ENCODE measurements at places on chromosomes 16 and 17.

DNA sequence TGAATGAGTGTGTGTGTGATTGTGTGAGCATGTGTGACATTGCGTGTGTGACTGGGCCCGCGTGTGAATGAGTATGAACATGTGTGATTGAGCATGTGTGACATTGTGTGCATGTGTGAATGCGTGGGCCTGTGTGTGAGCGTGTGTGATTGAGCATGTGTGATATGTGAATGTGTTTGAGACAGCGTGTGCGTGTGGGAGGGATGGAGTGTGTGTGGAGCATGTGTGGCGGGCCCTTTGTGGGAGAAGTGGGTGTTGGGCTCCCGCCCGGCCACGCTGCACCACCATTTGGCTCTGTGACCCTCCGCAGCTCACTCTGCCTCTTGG, 22.7 kb upstream of the GSE1 start:
- DNase-seq: no peak

DNA sequence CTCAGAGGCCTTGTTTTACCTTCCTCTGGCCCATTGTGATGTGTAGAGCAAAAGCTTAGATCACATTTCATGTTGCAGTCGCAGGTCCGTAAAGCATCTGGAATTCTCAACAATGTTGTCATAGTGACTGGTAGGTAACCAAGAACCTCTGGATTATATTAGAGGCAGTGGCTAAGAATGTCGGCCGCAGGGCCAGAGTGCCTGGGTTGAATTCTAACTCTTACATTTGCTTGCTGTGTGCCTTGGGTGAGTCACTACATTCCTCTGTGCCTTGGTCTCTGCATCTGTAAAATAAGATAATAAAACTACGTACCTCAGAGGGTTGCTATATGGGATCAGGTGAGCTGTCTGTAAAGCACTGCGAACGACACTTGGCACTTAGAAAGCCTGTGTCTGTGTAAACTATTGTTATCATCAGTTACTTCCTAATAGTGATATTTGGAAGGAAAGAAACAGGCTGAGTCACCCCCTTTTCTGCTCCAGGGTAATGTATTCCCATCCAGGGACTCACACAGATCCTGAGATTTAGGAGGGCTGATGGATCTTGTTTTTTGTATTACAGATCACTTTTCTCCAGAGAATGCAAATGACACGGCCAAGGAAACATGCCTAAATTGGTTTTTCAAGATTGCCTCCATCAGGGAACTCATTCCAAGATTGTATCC, 52.2 kb downstream of the VPS35L start:
- DNase-seq: no peak

DNA sequence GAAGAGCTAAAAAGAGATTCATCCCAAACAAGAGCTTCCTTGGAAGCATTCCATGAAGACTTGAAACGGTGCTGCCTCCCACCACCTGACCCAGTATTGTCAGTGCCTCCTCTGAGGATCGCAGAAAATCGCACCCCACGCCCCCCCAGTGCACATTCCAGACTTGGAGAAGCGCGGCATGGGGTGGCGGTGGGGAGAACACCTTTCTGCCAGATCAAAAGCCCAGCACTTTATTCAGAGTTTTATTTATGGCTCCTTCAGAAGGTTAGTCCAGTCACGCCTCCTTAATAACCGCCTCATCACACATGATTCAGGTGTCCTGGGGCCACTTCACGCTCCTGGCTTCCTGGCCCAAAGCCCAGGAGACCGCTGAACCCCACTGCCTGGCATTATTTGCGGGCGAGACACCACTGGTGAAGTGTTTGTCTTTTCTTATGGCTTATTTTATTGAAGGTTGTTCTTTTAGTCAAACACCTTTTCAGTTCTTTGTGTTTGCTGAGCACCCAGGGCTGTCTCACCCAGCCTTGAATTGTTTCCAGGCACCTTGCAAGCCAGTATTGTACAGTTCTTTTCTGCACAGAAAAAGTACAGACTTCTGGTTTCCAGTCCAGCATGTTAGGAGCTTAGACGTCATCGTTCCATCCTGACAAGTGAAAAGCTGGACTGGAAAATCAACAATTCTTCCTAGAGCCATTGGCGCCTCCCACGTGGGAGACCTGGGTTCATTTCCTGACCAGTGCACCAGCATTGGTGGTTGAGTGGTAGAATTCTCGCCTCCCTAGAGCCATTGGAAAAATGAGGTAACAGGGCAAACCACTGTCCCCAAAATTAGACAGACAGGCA, 79.6 kb upstream of the CACNG5 start:
- no peak for DNase-seq

DNA sequence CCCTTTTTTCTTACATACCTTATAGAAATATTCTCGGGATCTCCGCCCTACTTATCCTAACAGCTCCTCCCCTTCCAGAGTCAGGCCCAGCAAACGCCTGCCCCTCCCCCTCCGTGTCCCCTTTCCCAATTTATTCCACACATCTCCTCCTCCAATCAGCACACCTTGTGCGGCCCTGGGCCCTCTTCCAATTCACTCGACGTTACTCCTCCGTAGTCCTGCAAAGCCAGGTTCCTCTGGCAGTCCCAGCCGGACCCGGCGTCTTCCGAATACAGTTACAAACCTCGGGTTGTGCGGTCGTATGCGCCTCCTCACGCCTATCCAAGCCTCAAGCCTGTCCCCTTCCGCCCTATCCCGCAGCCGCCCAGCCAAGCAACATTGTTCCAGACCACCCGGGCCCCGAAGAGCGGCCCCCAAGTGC, 677 bp downstream of the CBX1 start:
- no peak for DNase-seq

DNA sequence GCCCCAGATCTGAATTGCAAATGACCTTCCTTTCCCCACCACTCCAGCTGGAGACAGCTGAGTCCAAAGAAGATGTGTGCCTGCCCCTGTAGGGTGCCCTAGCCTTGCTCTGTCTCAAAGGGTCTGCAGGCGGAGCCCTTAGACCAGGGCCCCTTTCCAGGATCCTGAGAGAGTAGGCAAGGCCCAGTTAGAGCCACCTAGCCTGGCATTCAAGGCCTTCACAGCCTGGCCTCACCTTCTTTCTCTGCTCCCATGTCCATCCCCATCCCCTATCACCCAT, 66.6 kb upstream of the LHX1 start:
- DNase-seq: no peak

GRCh38 chr17:41618341-41619035, 5.9 kb downstream of the KRT17 start:
- DNase-seq: no peak

- no peak for DNase-seq
Observed at GRCh38 chr17:1299552-1300370, 20.3 kb downstream of the TRARG1 start.

DNA sequence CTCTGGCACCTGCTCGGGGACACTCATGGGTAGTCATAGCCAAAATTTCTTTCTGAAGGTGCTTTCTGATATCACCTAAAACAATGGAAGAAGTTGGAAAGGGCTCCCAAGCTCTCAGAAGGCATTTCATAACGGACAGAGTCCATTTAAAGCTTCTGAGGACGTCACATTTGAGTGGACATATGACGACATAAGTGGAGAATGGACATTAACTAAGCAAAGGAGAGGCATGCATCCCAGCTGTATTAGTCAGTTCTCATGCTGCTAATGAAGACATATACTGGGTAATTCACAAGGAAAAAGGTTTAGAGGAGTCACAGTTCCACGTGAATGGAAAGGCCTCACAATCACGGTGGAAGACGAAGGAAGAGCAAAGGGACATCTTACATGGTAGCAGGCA, 260.2 kb upstream of the DYNLRB2 start:
- DNase-seq: no peak

DNA sequence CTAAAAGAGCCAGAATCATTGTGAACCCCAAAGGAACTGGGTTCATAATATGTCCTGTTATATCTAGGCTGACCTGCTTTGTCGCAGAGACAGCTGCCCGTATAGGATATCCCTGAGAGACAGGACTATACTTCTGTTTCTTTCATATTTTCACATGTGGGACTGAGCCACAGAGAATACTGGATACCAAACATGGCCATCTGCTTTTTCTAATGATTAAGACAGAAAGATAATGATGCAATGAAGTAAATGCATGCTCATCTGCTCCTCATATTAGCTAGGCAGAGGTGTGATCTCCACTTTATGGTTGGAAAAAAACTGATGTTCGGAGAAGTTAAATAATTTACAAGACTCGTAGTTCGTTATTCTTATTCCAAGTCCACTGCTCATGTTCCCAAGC, 160.4 kb downstream of the AATF start:
- no peak for DNase-seq

GRCh38 chr17:42651392-42651791, 7.7 kb upstream of the TUBG2 start:
- DNase-seq: no peak

GRCh38 chr16:85570213-85570734, 42.8 kb upstream of the GSE1 start:
- DNase-seq: no peak

- DNase-seq: no peak
Observed at GRCh38 chr17:79361873-79362771, 248.7 kb downstream of the RBFOX3 start.

- DNase-seq: no peak
Observed at GRCh38 chr16:54568906-54569807, 282.6 kb upstream of the IRX3 start.

DNA sequence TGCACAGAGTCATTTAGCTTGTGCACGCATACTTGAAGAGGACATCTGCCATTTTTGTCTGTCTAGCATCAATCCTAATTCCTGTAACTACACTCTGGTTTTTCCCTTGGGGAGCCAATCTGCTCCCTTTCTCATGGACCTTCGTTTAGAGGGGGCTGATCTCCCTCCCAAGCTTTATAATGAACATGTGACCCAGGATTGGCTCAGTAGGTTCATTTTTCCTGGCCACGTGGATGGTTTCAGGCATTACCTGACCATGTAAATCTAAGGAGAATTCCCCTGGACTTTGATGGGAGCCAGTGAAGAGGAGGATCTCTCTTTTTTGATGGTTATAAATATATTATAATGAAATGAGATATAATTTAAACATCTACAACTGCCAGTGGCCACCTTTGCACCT, 56.8 kb upstream of the HS3ST2 start:
- DNase-seq: no peak

DNA sequence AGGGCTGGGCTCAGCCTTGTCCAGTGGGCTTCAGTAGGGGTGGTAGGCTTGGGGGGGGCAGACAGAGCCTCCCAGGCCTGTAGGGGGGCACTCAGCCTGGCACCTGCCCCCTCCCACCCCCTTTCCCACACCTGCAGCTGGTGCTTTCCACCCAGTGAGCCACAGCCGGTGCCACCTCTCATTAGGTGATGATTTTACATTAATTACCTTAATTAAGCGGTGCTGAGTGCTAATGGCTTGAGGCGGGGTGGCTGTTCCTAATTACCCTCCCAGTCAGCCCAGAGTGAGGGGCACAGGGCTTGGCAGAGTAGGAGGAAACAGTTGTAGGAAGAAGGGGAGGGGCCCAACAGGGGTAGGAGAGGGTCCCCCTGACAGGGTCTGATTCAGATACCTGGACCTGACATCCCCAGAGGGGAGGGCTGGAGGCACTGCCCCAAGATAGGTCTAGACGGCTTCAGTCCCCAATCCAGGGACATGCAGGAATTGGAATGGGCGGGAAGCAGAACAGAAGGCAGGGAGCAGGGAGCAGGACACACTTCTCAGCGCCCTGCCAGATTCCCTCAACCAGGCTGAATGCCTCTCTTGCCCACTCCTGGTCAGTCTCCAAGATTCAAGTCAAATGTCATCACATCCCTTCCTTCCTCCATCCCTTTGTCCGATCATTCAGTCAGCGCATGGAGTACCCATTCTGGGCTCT, 26.5 kb upstream of the PHF12 start:
- no peak for DNase-seq

DNA sequence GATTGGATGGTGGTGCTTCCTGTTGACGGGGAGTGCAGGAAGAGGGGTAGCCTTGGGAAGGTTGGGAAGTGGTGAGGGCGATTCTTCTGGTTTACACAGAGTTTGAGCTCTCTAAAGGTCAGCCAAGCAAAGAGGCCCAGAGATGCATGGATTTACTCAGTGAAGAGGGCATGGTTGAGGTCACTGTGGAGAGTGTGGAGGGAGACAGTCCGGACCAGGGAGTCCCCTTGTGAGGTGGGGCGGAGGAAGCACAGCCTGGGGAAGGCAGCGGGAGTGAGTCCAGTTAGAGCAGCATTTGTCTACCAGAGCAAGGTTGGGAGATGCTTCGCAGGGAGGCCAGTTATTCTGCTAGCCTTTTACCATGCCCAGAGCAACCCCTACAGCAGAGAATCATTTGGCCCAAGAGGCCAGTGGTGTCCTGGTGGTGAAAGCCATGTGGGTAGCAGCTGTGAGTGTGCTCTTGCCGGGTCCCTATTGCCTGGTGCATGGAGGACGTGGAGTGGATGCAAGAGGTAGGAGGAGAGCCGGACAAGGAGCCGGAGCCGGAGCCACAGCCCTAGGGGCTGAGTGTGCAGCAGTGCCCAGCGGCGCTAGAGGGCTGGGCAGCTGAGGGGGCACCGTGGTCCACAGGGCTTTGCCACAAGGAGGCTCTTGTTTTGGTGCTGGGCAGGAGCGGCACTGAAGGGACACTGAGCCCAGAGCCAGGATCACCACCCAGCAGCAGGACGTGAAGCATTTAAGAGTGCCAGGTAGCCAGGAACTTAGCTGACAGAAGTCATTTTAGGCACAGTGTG, 27.7 kb downstream of the PRMT7 start:
- no peak for DNase-seq

GRCh38 chr17:40369923-40370322, 5.4 kb upstream of the GJD3 start:
- no peak for DNase-seq

GRCh38 chr16:5769513-5769912, 671.9 kb upstream of the EEF2KMT start:
- no peak for DNase-seq

GRCh38 chr17:80769936-80770625, 221.6 kb upstream of the CHMP6 start:
- no peak for DNase-seq

DNA sequence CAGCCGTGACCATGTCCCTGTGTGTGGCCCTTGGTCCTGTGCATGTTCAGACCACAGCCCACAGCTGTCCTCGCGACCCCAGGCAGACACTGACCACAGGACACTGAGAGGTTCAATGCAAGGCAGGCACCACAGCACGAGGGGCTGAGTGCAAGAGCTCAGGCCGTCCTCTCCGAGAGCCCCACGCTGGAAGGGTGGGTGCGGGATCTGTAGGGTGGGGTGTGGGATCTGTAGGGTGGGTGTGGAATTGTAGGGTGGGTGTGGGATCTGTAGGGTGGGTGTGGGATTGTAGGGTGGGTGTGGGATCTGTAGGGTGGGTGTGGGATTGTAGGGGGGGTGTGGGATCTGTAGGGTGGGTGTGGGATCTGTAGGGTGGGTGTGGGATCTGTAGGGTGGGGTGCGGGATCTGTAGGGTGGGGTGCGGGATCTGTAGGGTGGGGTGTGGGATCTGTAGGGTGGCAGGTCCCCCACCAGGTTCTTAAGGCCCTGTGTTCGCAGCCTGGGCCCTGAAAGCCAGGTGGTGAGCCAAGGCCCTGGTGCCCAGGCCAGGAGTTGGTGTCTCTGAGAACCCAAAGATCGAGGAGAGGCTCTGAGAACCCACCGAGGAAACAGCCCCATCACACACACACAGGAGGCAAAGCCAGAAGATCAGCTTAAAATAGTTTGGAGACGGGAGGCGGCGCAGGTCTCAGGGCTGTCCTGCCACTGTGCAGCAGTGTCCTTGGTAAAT, 48.2 kb downstream of the METRNL start:
- DNase-seq: no peak

Measured in neuronal stem cell (in vitro differentiated cells).